ENCODE measurements at places on chromosomes 16 and 17.
A peak's percentile ranks its signal among the peaks of the same experiment; 100 is the strongest.

DNA sequence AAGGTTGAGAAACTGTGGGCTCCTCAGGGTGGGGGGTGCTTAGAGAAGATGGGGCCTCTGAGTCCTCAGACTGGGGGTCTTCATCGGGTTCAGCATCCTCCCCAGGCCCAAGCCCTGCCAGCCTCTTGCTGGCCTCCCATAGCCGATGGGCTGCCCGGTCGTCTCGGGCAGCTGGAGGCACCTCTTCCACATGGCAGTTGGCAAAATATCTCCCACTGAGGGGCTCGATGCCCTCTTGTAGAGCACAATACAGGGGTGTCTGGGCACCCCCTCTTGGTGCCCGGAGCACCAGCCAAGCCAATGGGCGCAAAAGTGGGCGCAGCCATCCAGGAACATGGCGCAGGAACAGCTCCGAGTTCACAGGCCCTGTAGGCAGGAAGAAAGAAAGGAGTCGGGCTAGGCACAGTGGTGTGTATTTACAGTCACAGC lies 1.0 kb upstream of the FLOT2 start:
- no peak for DNase-seq

DNA sequence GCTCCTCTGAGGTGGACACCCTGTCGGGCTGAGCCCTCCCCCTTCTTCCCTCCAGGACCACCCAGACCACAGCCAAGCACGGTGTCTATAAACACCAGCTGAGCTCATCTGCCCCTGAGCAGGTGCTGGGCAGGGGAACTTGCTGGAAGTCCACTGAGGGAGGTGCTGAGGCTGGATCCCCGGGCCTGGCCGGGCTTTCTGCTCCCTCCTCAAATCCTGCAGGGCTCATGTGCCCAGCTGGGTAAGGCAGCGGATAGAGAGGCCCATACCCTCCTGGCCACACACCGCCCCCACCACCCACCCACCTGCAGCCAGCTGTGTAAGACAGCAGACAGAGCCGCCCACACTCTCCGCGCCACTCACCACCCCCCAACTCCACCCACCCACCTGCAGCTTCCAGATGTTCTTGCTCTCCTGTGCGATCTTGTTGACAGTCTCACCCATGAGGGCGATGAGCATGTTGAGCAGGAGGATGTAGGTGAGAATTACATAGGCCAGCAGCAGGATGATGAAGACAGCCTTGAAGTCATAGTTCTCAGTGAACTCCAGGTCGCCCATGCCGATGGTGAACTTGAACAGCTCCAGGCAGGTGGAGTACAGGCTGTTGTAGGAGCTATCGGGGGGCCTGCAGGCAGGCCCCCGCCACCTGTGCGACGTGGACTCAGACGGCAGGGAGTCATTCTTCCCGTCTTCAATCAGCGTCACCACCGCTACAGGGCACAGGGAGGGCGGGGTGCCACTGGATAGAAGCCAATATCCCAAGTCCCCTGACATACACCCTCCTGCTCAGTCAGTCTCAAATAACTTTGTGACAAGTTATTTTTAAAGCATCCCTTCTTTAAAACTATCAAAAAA lies 15.9 kb upstream of the TRPV3 start:
- no peak for DNase-seq

- DNase-seq: no peak
These were observed 28.8 kb downstream of the SYT17 start for GRCh38 chr16:19196871-19197270.

DNA sequence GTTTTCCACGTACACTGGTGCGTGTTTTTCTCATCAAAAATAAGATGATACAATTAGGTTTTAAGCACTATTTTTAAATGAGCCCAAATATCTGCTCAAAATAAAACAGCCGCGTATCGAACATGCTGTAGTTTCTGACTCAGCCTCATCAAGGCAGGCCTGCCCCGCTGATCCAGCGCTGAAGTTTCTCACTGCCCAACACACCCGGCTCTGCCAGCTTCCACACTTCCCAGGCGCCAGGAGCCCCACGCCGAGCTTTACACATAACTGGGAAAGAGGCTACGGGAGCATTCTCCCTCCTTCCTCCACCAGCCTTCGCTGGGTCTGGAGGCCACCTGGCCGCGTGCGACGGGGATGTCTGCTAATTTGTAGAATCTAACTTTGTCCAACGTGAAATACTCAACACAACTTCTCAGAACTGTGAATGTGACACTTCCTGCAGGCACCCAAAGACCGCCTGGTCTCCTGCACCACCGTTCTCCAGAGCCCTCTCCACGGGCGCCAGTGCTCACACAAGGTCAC lies 42.1 kb downstream of the MAP1LC3B start:
- peak; percentile 54 for DNase-seq

GRCh38 chr17:37547986-37548385 lies 58.3 kb downstream of the DUSP14 start:
- no peak for DNase-seq

DNA sequence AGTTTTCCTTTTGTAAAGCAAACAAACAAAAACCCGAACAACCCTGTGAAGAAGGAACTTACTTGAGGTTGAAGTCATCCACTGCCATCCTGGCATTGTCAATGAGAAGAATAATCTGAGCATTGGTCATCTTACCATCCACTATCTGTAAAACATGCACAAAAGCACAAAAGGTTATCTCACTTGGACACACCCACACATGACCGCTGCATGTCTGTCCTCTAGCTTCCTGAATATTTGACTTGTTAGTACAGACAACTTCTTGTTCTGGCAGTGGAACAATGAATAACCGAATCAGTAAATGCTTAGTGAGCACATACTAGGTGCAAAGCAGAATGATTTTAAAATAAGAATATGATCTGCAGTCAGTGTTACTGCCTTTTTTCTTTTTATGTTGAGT lies 6.1 kb downstream of the KRT23 start:
- DNase-seq: no peak

DNA sequence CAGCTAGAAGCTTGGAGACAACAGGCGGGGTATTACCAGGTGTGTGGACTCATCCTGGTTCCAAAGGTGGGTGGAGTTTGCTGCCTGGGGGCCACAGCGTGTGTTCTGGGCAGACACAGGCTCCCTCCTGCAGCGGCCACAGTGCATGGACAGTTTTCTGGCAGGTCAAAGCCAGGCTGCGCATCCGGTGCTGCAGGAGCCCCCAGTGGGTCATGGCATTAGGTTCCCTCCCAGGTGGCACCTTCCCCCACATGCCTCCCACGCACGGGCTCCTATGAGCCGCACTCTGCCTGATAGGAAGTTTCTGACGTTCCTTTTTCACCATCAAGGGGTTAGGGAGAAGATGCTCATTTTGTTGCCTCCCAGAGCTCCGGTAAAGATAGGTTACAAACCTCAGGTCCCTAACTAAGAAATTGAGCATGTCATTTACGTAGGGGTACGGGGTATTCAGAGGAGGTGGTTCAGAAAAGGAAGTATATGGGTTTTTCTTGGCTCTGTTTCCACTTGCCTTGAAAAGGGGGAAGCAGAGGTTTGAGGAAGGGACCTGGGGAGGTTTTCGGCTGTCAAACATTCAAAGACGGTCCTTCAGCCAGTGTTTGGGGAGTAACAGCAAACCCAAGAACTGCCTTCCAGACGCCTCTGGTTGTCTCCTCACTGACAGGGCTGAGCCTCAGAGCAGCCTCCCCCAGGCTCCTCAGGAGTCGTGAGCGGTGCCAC lies 32.7 kb upstream of the NAT9 start:
- DNase-seq: no peak

DNA sequence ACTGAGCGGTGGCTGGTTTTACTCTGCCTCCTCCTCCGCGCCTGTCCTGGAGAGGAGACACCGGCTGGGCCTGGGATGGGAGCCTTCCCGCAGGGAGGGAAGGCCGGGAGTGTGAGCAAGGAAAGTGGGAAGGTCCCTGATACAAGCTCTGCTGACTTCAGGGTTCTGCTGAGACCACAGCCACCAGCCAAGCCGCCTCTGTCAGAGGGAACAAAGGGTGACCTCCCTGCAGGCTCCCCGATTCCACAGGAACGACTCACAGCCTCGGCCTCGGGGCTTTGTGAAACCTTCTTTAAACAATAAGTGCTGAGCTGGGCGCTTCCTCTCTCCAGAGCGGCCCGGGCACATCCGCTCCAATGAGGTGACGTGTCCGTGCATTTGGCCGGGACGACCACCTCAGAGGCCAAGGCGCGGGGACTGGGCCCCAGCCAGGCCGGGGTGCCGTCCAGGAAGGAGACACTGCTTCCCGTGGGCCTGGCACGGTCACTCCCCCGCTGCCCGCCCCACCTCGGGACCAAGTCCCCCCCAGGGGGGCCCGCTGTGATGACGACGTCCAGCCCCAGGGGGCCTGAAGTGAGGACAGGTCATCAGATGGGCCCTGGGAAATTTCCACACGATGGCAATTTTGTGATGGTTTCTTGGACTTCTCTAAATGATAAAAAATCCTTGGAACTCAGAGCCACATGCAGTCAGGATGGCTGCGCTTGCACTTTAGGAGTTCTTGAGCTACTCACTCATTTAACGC lies 11.8 kb upstream of the CIBAR2 start:
- DNase-seq: peak; percentile 94

DNA sequence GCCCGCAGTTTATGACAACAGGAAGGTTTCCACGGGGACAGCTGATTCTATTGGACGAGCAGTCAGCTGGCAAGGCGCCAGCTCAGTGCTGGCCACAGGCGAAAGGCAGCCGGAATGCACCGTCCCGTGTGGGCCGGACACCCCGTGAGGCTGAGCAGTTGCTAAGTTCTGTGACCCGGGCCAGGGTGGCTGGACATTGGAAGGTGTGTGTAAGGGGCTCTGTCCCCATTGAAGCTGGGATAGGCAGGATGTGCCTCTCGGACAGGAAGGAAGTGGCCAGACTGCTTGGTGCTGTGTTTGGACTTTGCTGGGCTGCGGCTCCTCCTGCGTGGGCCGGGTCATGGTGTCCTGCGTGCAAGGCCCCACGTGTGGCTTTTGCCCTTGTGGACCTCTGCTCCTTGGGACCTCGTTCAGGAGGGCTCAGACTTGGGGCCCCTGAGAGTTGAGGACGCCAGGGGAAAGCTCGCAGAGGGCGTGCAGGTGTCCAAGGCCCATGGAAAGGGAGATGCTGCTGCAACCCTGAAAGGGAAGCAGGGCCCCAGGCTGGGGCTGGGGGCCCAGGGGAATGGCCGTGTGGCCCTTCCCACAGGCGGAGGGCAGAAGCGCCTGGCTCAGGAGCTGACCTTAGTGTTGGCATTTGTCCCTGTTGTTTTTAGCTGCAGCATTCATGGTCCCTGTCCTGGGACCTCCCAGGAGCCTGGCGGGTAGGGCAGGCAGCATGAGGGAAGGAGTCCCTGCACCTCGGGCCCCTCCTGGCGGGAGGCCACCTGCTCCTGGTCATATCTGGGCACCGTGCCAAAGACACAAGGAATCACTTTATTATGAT lies 10.0 kb downstream of the BAIAP2 start:
- peak; percentile 72 for DNase-seq

GRCh38 chr16:48101069-48101674 lies 54.6 kb downstream of the ABCC12 start:
- no peak for DNase-seq

DNA sequence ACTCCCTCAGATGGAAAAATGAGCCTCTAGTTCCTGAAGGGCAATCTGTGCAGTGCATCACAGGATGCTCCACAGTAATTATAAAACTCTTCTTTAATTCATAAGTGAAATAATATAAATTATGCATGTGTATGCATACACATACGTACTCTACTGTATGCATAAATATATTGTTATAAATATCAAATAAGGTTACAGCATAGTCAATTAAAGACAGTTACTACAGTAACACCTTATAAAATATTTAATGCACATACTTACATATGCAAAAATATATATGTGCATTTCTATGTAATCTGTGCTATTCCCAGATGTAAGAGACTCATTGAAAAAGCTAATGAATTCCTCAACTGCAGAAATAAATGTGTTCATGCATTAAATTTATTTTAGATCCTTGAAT lies 1515.1 kb downstream of the CDH11 start:
- DNase-seq: no peak

DNA sequence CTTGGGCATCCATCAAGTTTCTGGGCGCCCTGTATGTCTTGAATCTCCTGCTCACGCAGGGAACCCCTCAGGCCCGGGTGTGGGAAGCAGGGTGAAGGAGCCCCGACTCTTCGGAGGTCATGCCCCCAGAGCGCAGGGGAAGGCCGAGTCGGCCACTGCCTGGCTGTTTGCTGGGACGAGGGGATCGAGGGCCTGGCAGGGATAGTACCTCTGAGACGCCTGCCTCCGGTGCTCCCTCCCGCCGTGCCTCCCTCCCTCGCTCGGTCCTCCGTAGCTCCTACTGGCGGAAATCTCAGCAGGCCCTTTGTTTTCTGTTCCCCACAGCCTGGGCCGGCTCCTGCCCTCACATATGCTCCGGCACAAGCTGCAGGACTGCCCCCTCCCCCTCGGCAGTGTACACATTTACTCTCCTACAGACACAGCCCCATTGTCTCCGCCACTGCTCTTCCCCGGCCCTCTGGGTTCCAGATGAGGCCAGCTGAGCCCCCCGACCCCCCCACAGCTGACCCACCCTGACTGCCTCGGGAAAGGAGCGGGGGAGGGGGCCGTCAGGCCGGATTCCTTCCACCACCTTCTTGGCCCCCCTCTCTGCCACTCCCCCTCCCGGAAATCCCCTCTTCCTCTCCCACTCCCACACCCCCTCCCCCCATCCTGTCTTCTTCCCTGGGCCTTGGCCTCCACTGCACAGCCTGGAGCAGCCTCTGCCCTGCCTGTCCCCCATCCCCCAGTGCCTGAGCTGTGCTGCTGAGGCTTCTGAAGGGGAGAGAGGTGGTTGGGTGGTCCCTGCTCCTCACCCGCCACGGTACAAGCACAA lies 1.4 kb downstream of the TRAF4 start:
- DNase-seq: peak; percentile 52

- DNase-seq: no peak
These were observed 17.3 kb downstream of the MILR1 start for GRCh38 chr17:64466019-64466735.

DNA sequence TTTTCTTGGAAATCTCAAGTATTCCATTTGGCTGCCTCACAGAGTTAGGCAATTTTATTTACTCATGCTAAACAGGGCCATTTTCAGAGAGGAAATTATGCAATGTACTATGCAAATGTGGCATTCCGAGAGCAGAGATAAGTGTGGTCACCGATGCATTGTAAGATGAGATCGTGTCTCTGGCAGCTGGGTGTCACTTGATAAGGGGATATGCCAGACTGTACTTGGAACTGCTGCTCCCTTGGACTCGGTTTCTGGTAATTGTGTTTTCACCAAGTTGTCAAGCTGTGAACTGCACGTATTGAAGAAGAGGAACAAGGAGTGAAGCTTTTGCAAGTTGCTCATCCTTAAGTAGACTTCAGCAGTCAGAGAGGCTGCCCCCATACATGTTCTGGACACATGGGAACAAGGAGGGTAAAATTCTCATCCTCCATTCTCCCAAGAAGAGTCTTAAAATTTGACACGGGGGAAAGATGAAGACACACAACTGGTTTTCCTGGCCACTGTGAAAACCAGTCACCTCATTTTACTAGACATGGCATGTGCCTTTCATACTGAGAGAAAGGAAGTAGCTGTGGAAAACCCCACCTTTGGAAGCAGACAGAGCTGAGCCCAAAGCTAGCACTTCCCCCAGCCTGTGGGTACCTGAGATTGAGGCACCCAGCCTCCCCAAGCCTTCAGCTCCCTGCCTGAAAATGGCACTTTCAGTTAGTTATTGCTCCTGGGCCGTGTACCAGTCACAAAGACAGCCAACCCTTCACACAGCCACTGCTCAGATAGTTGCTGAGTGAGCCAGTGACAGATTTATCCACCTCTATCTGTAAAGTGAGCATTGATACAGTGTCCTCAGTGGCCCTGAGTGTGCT lies 150.7 kb downstream of the SOCS1 start:
- DNase-seq: peak; percentile 93

GRCh38 chr17:70642059-70642458 lies 472.7 kb downstream of the KCNJ2 start:
- no peak for DNase-seq
